ENCODE measurements at places on chromosomes 2 and 18. TPM values are rescaled to one million over a fixed set of nuclear protein-coding genes. Genes with fewer than 3 reads are reported as not detected.

COL4A3 gene
- 3.1 TPM for total RNA-seq

TLX2 gene
- not detected for total RNA-seq

CXXC1 gene
- total RNA-seq: 52.5 TPM

PRKAG3 gene
- total RNA-seq: not detected

CRYGC gene
- not detected for total RNA-seq

LOXL3 gene
- 76.8 TPM for total RNA-seq

SLC5A7 gene
- not detected for total RNA-seq

C2orf72 gene
- total RNA-seq: 2.1 TPM

TMEM150A gene
- total RNA-seq: 31.4 TPM

SETBP1 gene
- 1.4 TPM for total RNA-seq

MC2R gene
- not detected for total RNA-seq

XIRP2 gene
- total RNA-seq: 0.18 TPM

SEPTIN2 gene
- 366 TPM for total RNA-seq

CFC1 gene
- not detected for total RNA-seq

IL1RL1 gene
- total RNA-seq: 25.8 TPM

CFAP65 gene
- not detected for total RNA-seq

TEKT4 gene
- total RNA-seq: not detected

Measured in cardiac atrium fibroblast (primary cell).